ENCODE measurements at places on chromosomes 5 and 9.

DNA sequence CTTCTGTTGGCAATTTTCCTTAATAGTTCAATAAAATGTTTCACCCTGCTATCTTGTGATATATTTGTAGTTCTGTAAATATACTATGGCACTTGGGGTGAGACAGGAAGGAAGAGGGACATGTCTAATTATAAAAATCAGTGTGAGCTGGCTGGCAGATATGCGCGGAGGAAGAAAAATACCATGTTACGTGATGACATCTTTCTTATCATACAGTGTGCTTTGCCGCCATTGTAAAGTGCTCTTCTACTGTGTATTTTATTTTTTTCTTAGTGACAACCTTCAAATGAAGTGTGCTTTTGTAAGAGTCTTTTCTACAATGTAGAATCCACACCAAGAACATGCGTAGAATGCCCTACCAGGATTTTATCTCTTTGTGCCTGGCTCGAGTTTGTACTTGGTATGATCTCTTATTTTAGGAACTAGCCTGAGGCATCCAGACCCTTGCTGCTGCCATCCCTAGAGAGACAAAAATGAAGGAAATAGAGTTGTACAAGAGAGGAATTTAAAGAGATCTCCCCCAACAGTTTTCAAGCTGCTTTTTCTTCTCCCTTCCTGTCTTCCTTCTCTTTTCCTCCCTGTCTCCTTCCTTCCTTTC lies 46.7 kb upstream of the RIOK2 start:
- DNase-seq = no peak

DNA sequence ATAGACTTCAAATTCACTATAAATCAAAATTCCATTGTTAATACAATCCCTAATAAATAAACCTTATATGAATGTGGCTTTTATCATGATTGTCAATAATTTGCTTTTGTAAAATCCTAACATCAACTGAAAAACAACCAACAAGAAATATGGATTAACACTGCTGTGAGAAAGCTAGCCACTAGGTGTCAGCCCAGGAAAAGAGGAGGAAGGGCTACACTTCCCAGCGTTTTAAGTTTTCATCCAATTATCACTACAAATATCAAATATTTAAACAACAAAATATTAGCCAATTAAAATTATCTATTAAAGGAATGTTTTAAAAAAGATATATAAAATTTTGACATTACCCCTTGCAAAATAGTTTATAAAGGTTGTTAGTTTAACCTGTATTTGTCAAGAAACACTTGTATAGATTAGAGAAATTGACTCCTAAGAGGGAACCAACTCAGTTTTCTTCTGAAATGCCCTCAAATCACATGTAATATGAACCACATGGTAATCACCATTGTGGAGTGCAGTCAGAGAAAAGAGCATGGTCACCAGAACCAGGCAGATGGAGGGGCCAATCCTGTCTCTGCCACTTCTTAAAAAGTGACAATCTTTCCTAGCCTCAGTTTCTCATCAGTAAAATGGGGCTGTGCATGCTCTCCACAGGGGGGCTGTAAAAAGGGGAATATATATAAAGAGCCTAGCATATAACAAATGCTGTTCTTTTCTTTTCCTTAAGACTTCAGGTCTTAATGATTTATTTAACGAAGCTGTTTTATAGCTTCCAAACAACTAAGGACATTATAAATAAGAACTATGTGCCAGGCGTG lies 188.2 kb downstream of the CRB2 start:
- DNase-seq = no peak

DNA sequence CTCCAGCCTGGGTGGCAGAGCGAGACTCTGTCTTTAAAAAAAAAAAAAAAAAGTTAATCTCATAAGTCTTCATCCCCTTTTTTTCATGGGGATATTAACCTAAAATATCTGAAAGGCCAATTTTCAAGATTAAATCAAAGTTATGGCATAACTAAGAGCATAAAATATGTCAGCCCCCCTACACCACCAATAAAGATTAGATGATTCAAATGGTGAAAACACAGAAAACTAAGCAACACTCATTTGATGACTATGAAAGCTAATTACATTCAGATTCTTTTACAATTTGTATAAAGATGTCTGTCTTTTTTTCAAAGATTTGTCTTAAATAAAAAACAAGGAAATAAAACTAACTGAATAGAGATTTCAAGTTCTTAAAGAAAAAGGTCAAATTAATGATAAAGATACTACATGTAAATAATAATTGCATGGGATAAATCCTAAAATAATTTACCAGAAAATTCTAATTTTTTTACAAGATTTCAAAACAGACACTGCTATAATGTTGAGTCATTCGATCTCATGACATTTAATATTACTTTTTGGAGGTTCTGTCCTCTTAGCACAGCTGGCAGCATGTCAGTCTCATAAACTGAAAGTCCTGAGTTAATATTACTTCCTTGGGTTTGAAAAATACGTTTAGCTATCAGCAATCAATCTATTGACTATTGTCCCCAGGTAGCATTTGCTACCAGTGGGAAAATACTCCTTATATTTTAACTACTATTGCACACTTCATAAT lies 112.9 kb downstream of the KIAA0825 start:
- DNase-seq = no peak

GRCh38 chr9:93709600-93710369 lies 133.4 kb downstream of the PHF2 start:
- DNase-seq = no peak

DNA sequence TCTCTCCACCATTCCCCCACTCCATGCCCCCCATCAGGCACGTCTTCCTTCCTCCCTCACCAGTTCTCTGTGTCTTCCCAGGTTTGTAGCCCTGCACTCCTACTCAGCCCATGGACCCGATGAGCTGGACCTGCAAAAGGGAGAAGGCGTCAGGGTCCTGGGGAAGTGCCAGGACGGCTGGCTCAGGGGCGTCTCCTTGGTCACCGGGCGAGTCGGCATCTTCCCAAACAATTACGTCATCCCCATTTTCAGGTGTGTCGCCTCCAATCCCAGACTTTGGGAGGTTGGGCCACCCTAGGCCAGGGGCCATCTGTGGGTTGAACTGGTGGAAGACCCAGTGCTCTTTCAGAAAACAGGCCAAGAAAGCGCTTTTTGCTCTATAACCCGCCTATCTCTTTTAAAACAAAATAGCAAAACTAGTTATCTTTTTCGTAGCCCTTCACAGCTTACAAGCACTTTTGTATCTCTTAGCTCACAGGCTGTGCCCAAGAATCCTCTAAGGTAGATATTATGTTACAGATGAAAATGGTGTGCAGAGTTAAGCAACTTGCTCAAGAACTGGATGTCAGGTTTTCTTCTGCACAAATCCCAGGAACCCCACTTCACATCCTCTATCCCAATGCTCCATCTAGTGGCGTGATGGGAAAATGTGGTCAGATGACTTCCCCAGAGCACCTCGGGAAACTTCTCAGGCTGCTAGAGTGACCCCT lies 56.2 kb downstream of the PLAC8L1 start:
- no peak for DNase-seq

- DNase-seq = no peak
These were observed 155.4 kb downstream of the MED10 start for GRCh38 chr5:6222899-6223298.

- no peak for DNase-seq
These were observed 66.8 kb upstream of the NEURL1B start for GRCh38 chr5:172573986-172574870.

GRCh38 chr5:142663246-142663645 lies 22.6 kb downstream of the FGF1 start:
- no peak for DNase-seq

GRCh38 chr5:68740226-68740910 lies 353.4 kb upstream of the SLC30A5 start:
- DNase-seq = no peak

- no peak for DNase-seq
These were observed 540.2 kb upstream of the ZNF462 start for GRCh38 chr9:106322706-106323245.

DNA sequence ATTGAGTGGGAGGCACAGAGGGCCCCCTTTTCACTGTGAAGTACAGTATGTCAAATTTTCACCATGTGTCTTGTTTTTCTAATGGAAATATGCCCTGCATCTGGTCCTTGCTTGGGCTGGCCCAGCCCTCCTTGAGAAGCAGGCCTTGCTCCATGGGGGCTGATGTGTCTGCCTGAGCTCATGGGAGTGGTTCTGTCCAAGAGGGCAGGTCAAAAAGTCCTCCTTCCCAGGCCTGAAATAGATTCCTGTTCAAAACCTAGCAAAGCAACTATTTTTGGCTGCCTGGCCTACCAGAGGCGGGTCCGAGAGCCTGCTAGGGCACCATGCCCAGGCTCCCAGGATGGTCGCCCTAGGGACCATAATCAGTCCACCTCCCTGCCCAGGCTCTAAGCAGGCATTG lies 40.5 kb upstream of the NEURL1B start:
- DNase-seq = no peak

DNA sequence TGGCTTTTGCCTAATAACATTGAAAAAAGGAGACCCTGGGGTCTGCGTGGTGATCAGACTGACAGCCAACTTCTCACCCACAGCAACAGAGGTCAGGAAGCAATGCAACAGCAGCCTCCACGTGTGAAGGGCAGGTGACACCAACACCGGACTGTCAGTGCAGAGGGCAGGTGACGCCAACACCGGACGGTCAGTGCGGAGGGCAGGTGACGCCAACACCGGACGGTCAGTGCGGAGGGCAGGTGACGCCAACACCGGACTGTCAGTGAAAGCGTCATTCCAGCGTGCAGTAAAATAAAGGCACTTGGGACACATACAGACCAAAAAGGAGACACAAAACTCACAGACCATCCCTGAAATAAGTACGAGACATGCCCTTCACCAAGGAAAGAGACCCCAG lies 37.2 kb upstream of the CEP72 start:
- no peak for DNase-seq

GRCh38 chr5:149581192-149581861 lies at the start of gene ARHGEF37:
TSS of gene ARHGEF37 (plus strand) at chr5:149581498. CDS start at chr5:149597770, 16,272 bp downstream.
- DNase-seq = no peak

GRCh38 chr5:57097526-57097925 lies 76.3 kb upstream of the GPBP1 start:
- DNase-seq = no peak

DNA sequence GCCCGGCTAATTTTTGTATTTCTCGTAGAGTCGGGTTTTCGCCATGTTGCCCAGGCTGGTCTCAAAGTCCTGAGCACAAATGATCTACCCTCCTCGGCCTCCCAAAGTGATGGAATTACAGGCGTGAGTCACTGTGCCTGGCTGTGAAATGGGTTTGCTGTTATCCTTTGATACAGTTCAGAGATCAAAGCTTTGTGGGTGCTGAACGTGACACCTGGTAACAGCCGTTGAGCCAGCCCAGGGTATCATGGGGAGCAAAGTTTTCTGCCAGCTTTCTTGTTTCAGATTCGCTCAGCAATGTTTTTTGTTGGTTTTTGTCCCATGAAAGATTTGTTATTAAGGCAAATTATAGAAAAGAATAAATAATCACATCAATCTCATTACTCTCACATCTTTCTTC lies 68.9 kb upstream of the LPAR1 start:
- no peak for DNase-seq

GRCh38 chr5:118952992-118953651 lies 35.2 kb downstream of the DTWD2 start:
- no peak for DNase-seq

DNA sequence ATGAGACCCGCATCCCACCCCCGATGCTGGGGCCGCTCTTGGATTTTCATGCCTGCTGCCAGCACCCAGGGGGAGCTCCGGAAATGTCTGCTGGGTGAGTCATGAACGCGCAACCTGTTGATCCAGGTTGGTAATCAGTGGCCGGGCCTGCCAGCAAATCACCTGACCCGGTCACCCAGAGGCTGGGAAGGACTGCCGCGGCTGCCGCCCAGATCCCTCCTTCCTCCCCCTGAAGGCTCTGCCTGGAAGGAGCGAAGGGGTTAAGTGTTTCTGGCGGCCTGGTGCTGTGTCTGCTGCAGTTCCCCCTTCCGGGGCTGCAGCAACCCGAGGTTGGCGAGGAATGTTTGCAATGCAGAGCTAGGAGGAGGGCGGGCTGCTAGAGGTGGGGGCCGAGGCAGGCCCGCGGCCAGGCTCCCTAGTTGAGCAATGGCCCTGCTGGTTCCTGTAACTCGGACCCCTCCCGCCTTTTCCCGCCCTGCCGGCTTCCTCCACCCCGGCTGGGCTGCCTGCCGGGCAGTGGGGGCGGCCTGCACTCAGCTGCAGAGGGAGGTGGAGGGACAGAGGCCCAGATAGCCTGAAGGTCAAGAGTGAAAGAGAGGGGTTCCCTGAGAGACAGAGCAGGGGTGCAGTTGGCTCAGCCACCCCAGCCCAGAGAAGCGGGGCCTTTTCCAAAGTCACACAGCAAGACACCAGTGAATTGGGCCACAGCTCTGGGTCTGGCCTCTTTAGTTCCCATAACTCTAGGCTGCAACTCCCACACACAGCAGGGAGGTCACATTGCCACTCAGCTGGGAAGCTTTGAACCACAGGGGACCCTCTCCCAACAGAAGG lies 156.3 kb upstream of the IER5L start:
- DNase-seq = no peak

- no peak for DNase-seq
These were observed 129.4 kb downstream of the LPAR1 start for GRCh38 chr9:110908894-110909293.

DNA sequence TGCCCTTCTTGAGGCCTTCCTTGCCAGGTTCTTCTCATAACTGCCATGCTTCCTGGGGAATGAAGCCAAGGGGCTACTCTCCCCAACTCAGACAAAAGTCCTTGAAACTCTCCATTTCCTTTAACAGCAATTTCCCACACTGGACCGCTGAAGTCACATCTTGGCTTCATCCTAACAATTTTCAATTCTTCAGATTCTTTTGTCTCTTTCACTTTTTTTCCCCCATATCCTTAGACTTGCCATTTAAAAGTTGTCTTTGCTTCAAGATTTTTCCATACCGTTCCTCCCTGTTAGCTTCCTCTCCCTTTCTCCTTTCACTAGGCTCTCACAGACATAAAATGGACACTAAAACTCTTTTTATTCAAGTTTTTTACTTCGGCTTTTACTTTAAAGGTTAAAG lies 93.1 kb upstream of the ITGA1 start:
- no peak for DNase-seq

DNA sequence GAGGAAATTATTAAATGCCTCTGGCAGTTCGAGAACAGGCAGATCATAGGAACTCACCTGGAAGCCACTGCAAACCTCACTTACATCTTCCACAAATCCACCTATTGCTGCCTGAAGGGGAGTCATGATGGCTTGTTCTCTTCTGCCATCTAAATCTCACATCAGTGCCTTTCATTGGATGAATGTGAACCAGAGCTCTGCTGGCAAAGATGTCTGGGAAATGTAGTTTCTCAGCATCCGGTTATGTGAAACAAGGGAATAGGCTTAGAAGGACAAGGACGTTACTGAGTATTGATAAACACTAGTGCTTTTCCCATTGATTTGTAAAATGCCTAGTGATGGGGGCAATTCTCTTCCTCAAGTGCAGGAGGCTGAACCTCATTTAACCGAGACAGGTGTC lies 483.3 kb downstream of the ARHGEF28 start:
- no peak for DNase-seq

GRCh38 chr9:110183208-110184145 lies 24.5 kb downstream of the C9orf152 start:
- peak; percentile 12 for DNase-seq

GRCh38 chr9:20398536-20399338 lies 223.6 kb downstream of the MLLT3 start:
- DNase-seq = no peak

Measured in stimulated activated CD8-positive, alpha-beta memory T cell treated with anti-CD3 and anti-CD28 coated beads, Interleukin-2, amount 100 ng/mL, for 1 hour (primary cell).